ENCODE measurements at places on chromosomes 12 and 14. TPM values are rescaled to one million over a fixed set of nuclear protein-coding genes. Genes with fewer than 3 reads are reported as not detected.

GRCh38 chr14:103941973-103942736, at the start of gene RD3L:
Gene RD3L, minus strand, starts transcription at chr14:103942529. Its CDS starts 834 bp downstream, at chr14:103941695.
- DNase-seq = no peak

GRCh38 chr14:95651821-95652583, 34.2 kb upstream of the TCL1B start:
- no peak for DNase-seq

DNA sequence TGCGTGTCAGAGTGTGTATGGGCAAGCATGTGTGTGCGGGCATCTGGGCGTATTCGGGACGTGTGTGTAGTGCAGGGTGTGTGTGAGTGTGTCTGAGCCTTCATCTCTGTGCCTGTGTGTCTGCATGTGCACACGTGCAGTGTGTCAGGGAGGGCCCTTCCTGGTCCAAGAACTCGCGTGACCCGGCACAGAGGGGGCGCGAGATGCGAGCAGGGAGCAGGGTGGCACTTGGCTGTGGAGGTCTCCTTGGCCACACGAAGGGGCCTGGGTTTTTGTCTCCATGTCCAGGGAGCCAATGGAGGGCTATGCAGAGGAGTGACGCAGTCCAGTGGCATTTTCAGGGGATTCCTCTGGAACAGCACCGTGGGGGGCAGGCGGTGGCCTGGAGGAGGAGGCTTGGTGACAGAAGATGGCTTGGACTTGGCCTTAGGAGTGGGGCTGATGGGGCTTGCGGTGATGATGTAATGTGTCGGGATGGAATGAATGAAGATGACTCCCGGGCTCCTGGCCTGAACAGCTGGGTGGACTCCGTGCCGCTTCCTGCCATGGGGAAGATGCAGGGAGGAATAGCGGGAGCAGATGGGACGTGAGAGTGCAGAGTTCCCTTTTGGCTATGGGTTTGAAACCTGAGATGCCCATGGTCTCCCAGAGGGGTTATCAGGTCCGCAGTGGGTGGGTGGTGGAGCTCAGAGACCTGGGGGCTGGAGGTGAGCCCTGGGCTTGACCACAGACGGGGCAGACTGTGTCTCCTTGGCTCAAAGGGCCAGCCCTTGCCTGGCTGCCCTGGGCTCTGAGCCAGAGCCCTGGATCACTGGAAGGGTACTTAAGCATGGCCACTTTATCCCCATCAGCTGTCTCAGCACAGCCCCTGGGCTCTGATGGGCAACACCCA, 208.3 kb downstream of the PHETA1 start:
- DNase-seq = no peak

DNA sequence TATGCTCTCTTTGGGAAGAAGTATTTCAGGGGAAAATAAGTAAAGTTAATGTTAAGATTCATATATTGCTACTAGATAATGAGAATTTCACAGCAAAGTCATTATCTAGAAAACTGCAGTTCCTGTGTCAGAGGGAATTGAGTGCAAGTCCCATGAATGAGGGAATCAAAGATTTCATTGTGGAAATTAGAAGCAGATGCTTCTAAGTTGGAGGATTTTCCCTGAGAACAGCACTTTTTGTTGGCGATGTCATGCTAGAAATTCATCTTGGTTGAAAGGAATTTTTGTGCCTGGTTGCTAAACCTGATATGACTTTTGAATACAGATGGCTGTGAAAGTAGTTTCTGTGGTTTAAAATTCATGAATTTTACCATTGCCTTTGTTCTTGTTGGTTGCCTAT, 25.6 kb downstream of the FRMD6 start:
- DNase-seq = no peak

DNA sequence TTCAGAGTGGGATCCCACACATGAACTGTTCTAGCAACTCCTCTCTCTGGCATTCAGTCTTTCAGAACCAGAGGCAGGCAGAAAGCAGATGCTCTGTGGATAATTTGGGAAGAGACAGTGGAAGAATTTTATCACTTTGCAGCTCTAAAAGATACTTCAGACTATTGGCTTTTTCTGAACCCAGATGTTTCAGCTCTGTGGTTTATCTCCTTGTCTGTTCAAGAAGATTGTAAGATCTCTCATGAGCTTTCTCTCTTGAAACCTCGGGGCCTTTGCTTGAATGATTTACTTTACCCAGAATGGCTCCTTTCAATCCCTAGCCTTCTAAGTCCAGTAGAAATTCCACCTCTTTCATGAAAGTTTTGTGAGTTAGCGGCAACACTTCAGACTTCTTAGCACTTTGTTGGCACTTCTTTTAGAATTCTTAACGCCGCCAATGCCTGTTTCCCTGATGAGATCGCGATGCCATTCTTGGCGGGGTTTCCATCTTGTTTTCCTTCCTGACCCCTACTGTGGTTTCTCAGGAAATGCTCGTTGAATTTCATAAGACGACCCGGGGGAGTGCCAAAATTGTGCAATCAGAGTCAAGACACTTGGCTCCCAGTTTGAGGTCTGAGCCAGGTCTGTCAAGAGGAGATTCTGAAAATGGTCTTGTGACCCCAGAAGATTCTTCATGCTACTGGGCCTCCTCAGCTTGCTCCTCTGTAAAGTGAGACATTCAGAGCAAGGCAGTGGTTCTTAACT, 107.0 kb upstream of the PRICKLE1 start:
- no peak for DNase-seq

- DNase-seq = no peak
Observed at GRCh38 chr12:646442-647384, 16.5 kb downstream of the NINJ2 start.

DNA sequence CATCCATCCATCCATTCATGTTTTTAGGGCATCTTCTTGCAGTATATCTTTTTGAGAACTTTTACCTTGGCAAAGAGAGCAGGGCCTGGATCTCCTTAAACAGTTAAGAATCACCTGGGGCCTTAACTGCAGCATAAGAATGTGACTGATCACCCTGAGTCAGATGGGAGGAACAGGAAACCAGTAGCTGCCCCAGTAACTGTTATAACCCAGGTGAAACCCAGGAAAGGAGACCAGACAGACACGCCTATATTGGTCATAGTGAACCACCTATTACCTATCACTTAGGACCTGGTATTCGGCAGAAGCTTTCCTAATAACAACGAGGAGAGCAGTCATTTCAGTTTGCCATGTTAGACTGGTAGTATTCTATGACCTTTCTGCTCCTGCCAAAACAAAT, 43.4 kb upstream of the NR2C1 start:
- DNase-seq = no peak

Gene CCDC175
- 0.74 TPM for total RNA-seq

Gene IFNG-AS1
- total RNA-seq = 0.32 TPM

DNA sequence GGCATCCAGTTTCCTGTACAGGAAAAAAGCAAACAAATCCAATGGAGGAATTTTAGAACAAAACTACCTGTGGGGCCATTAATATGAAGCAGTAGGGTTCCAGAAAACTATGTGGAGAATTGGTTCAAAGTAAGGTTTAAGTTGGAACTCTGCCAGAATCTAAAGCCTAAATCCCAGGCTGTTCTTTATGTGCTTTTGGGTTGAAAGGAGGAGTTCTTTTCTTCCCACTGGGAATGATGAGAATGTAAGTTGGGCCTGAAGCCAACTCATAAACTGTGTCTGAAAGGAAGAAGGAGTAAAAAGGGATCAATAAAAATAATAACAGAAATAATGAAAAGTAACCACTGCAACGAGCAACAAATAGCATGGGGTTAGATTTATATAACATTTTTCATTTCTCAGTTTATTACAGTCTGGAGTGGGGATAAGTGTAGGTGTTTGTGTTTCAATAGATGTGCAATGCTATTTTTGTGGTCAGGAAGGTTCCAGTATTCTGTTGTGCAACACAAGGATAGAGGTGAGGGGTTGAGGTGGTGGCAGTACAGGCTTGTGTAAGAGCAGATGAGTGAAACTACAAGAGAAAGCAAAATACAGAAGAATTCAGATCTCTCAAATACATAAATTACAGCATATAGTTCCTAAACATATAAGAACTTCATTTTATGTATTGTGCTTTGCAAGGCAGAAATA, 373.6 kb downstream of the EMP1 start:
- DNase-seq = no peak
